ENCODE measurements at places on chromosomes 6 and 20. TPM values are rescaled to one million over a fixed set of nuclear protein-coding genes. Genes with fewer than 3 reads are reported as not detected.
A peak's percentile ranks its signal among the peaks of the same experiment; 100 is the strongest.

The SLC44A4 gene
- total RNA-seq, result not detected

The SLC17A1 gene
- not detected for total RNA-seq

The LY86 gene
- total RNA-seq, result not detected

The MED23 gene
- 32.2 TPM for total RNA-seq

The SLC22A2 gene
- total RNA-seq, result not detected

The GGTLC1 gene
- total RNA-seq, result not detected

- DNase-seq, result no peak
These were observed 20.1 kb downstream of the SEC23B start for GRCh38 chr20:18527836-18528235.

GRCh38 chr6:106084106-106084988 is 1.8 kb upstream of the PRDM1 start:
- peak; percentile 60 for DNase-seq

DNA sequence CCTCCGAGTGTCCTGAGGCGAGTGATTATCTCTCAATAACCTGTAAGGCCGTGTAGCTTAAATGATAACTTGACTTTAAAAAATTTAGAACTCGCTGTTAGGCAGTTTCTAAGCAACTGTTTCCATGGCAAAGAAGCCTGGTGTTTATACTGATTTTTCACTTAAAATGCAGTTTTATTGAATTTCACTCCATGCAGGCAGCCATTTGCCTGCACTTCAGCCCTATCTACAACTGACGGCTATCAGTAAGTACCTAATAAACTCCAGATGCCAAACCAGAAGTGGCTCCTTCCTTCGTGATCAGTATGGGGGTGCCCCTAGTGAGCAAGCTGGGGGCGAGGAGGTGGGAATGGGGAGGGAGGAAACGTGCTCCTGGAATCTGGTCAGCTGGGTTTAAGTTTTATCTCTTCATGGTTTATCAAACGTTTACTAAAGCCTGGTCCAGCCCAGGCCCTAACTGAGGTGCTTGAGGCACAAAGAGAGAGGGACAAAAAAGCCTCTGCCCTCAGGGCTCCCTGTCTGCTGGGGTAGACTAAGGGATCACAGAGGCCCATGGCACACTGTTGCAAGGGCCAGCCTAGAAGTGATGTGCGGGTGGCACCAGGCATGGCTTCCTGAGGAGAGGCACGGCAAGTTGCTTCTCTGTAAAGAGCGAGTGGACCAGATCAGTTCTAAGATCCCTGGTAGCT is 45.5 kb downstream of the TTI1 start:
- no peak for DNase-seq

DNA sequence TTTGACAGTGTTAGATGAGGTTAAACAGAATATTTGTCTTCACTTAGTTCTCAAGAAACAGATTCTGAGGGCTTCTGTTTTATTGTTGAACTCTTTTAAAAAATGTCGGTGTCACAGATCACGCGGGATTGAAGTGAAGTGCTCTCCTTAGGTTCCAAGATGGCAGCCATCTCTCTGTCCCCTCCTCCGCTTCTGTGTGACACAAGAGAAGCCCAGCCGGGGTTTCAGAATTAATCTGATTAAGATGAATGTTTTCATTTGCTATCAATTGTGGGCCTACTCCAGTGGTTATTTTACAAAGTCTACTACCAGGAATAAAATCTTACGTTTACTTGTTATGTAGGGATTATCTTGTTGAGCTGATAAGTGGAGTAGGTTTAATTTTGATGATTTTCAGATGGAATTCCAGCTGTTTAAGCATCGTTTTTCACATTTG is 10.9 kb downstream of the HIVEP1 start:
- DNase-seq, result no peak

GRCh38 chr6:101116337-101116736 is 235.2 kb upstream of the ASCC3 start:
- DNase-seq, result no peak

- no peak for DNase-seq
These were observed 18.7 kb upstream of the YWHAB start for GRCh38 chr20:44866703-44867335.

DNA sequence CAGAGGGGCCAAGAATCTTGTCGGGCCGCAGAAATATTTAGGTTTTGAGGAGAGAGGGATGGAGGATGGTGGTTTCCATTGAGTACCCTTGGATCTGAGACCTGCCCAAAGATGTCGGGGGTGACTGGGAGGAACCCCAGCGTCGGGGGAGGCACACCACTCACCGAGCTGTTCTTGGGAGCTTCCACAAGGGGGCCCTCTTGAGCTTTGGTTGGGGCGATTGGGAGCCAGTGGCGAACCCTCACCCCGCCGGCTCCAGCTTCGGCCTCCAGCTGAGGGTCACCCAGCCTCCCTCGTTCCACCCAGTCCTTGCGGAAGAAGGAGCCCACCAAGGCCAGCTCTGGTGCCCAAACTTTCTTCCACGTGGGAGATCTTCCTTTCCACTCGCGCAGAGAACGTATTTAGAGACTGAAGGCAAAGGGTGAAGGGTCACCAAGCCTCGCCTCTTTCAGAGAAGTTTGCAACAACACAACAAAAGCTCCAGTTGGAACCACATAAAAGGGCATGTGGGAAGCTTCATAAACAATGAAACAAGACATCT is 33.6 kb downstream of the APCDD1L start:
- peak; percentile 72 for DNase-seq

- peak; percentile 28 for DNase-seq
These were observed 62.4 kb downstream of the JAG1 start for GRCh38 chr20:10611357-10611756.
